AG08396 (cell line): ENCODE measurements at places on chromosomes 4 and X.

- DNase-seq, result no peak
Measured at GRCh38 chrX:9429767-9430166, 35.1 kb upstream of the TBL1X start.

- DNase-seq, result no peak
Measured at GRCh38 chr4:62622089-62622488, 1422.0 kb downstream of the ADGRL3 start.

- peak; percentile 12 for DNase-seq
Measured at GRCh38 chr4:142778430-142778829, 67.7 kb downstream of the INPP4B start.

GRCh38 chrX:53831662-53832635 is 145.4 kb upstream of the HUWE1 start:
- DNase-seq, result peak; percentile 18

GRCh38 chr4:150385606-150386005 is 196.3 kb upstream of the MAB21L2 start:
- peak; percentile 51 for DNase-seq

GRCh38 chrX:108224218-108224617 is 132.6 kb downstream of the ATG4A start:
- DNase-seq, result no peak

DNA sequence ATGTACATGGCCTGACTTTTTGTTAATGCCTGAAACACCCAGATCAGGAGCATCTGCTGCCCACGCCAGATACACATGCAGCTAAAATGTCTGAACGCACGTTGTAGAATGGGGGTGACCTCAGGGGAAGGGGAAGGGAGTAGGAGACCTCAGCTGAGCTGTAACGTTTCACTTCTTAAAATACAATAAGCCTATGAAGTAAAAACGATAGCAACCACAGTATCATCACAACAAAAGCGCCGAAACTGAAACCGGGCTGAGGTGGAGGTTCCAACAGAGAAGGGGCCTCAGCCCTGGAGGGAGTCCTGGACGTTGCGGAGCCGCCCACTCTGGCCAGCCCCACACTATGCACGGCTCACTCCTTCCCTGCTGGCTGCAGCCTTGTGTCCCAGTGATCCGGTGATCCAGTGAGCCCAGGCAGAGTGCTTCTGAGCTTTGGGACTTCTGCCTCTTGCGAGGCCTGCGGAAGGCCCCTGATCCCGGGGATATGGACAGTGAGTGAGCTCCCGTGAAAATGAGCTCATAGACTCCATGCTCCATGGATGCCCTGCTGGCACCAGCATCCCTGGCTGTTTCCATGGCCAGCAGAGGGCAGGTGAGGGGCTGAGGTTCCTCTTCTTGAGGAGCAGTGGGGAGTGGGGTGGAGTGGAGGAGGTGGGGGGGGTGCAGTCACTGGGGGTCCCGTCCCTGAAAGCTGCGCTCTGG is 52.0 kb downstream of the HMX1 start:
- DNase-seq, result no peak

DNA sequence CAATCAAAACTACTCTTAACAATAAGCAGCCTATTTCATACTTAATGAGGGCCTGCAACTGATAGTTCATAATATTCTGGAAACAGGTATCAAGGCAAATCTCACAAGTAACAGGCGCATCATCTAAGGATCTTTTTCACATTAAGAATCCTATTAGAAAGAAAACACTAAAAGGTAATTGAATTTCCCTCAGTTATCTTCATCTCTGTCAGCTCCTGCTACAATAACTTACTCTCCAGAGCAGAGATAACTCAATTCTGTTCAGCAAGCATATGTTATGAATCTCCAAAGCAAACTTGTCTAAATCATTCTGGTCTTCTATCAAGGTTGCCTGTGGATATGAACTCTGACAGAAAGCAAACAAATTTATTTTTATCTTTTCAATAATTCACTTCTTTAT is 126.1 kb downstream of the MAB21L2 start:
- no peak for DNase-seq

- no peak for DNase-seq
Measured at GRCh38 chr4:64000241-64000640, 409.0 kb downstream of the TECRL start.
